ENCODE measurements at places on chromosomes 6 and 20.

- DNase-seq: no peak
Measured at GRCh38 chr6:99216959-99217358, 132.5 kb downstream of the FAXC start.

DNA sequence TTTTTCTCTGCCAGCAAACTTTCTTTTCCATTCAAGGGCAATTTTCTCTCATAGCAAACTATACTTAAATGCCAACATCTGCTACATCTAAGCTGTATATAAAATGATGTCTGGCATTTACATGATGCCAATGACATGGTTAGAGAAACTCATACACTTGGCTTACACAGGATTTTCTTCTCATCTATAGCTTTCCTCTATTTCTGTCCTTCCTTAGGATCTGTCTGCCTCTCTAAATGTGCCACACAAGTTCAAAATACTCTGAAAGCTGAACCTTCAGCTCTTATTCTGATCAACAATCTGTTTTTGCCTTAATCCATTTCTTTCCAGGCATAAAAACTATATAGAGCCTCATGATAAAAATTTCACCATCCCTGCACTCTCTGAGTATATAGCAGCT lies 290.9 kb upstream of the RNF217 start:
- DNase-seq: no peak

- peak; percentile 22 for DNase-seq
Measured at GRCh38 chr6:100088009-100088408, 94.0 kb upstream of the MCHR2 start.

DNA sequence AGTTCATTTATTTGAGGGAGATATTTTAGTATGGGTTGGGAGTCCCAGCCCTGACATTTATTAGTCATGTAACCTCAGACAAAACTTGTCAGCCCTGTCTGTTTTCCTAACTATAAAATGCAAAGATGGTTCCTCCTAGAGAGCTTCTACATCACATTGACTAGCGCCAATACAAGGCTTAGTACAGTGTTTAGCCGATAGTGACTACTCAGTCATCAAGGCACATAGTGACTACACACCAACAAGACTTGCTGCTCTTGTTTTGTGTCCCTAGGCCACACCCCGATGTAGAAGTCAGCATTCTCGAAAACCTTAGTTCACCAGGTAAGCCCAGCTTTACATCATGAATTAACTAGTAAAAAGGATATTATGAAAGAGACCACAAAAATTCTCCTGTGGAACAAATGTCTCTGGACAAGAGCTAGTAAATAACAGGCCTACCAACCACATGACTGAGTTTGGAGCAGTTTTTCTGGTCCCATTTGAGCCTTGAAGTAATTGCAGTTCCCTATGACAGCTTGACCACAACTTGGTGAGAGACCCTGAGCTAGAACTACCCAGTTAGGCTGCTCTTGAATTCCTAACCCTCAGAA lies 68.8 kb downstream of the PFDN4 start:
- no peak for DNase-seq

DNA sequence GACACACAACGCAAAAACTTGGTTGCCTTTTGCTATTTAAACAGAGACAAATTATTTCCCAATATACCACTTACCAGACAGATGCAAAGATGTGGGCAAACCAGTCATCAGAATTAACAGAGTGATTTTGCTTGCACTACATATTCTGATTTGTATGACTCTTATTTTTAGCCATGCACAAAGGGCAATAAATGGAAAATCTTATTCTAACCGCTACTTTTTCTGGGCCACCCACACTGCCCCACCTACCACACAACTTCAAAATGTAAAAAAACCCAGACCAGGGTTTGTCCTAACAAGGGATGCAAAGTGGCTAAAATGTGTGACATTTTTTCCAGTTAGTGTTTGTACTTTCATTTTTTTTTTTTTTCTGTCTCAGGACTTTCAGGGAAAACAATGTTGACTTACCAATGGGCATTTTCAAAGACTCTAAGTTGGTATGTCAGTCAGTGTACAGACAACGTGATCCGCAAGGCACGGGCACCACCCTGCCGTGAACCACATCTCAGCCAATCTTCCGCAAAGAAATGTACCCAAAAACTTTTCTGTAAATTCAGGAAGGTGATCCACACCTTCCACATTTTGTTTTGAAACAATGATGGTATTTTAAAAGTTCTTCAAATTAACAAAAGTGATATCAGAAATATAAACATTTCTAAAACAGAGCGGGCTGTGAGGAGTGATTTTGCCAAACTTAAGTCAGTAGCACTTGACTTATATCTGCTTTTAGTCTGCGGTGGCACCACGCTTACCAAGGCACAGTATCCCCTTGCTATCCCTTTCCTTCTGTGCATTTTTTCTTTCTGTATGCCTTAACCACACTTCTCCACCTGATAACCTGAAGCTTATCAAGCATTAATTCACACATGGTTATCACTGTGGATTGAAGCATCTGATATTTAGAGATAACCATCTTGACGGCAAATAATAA lies 185.6 kb downstream of the GJA10 start:
- no peak for DNase-seq

DNA sequence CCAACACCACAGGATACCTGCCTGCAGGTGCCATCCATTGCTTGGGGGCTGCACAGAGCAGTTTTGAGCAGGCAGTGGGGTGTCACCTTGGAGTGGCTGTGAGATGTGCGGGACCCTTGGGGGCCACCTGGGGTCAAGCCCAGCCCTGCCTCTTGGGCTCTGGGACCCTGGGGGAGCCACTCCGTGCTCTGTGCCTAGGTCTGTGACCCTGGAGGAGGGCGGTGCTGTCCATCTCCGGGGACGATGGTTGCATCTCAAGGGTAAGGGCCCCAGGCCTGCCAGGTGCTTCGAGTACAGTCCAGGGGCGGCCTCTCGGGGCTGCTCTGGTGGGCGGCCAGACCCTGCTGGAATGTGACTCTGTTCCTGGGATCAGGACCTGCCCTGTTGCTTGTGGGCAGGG lies 8.7 kb upstream of the GATA5 start:
- DNase-seq: no peak

DNA sequence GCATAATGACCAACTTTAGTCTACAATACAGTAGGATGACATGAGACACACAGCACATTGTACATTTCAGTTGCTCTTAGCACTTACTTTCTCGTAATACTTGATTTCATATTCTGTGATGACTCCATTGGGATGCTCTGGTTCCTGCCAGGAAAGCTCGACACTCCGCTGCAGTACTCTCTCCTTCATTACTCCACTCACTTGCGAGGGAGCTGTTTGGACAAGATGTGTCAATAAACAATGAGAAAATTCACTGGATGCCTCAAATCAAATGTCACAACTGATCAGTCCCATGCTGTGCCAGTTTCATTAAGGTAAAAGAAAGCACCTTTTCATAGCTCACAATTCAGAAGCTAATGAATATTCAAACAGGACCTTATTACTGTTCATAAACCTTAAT lies 147.1 kb downstream of the EPHA7 start:
- DNase-seq: no peak

- DNase-seq: no peak
Measured at GRCh38 chr6:37809197-37809543, 10.4 kb upstream of the ZFAND3 start.

DNA sequence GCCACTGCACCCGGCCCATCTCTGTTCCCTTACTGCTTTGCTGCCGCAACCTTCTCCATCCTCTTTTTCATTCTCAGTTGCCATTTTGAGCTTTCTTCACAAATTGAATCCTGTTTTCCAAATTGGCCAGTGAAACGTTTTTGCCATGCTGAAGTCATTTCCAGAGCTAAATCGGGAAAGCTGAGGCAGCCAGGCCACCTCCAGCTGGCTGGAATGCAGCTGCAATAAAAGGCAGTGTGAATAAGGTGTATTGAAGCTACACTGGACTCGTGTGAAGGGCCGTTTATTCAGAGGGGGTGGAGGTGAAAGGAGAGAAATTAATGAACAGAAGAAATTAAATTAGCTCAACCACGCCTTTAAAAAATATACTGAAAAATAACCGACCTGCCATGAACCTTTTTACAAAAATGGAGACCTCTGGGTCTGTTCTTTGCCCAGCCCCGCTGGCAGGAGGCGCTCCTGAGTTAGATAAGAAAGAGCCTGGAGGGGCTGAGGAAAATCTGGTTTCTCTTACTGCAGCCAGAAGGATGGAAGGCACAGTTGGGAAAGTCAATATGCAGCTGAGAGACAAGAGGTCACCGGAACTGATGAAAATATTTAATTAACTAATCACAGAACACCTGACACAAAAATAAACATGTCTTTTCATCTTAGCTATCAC lies 283.9 kb downstream of the FOXC1 start:
- DNase-seq: no peak

DNA sequence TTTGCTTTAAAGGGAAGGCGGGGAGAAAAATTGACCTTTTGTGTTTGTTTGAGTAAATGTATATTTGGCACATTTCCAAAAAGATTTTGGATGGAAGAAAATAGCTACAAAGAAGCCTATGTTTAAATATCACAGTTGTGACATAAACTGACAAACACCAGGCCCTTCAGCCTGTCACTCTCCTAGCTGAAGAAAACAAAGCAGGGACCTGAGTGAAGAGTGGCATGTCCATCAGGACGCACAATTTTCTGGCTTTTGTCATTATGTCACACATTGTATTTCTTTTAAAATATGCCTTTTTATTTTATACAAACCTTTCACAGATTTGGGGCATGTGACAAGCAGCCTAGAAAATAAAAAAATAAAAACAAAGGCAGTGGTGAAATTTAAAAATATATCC lies 241.2 kb downstream of the OGFRL1 start:
- DNase-seq: no peak

DNA sequence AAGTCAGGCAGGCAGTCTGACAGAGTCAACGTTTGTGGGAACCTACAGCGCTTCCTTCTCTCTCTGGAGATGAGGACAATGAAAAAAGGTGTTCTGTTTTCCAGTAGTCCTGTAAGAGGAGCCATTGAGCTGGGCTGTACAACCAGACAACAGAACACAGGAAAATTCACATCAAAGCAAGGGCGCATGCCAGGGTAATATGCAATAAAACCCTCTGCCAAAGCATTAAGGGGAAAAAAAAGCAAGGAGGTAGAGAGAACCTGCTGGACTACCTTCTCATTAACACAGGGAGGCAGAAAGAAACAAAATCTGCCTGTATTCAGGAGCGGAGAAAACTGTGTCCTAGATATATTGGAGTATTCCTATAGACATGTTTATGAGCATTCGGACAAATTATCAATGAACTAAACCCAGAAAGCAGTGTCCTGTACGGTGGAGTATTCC lies 1.3 kb downstream of the RNF24 start:
- peak; percentile 68 for DNase-seq

- DNase-seq: no peak
Measured at GRCh38 chr20:3032624-3033023, 10.8 kb upstream of the GNRH2 start.

GRCh38 chr6:34095136-34095505 lies 50.8 kb downstream of the GRM4 start:
- no peak for DNase-seq

DNA sequence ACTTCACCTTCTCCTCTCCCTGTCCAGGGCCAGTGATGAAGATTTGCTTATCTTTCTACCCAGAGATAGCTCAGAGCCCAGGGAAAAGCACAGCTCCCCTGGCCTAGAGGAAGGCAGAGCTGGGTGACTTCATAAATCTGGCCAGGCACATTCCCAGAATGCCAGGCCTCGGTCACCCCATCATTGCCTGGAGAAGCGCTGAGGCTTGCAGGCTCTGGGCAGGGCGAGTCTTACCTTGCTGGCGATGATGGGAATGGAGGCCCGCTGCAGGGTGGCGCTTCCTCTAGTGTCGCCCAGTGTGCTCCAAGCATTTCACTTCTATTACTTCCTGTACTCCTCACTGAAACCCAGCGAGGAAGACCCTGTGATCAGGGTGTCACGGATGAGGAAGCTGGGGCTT lies 60.1 kb downstream of the DAAM2 start:
- no peak for DNase-seq

GRCh38 chr20:1666802-1667201 lies 9.2 kb upstream of the SIRPG start:
- no peak for DNase-seq

GRCh38 chr20:44613575-44613974 lies 31.2 kb downstream of the PKIG start:
- no peak for DNase-seq

GRCh38 chr6:6057442-6058053 lies 50.8 kb upstream of the NRN1 start:
- peak; percentile 35 for DNase-seq

DNA sequence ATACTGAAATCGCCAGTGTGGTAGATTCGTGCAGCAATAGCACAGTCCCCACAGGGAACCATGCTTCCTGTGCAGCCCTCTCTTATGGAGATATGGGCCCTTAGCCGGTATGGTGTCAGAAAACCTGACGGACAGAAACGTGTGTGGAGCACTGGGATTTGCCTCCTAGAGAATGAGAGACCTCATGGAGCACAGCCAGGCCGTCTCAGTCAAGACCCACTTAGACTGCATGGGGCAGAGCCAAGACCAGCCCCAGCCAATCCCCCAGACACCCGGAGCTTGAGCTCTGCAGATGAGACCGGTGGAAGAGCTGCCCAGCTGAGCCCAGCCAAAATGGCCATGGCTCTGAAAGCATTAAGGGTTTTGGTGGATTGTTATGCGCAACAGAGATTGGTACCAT lies 163.7 kb downstream of the DLL1 start:
- no peak for DNase-seq

GRCh38 chr6:167711768-167712730 lies 114.7 kb upstream of the AFDN start:
- DNase-seq: no peak

DNA sequence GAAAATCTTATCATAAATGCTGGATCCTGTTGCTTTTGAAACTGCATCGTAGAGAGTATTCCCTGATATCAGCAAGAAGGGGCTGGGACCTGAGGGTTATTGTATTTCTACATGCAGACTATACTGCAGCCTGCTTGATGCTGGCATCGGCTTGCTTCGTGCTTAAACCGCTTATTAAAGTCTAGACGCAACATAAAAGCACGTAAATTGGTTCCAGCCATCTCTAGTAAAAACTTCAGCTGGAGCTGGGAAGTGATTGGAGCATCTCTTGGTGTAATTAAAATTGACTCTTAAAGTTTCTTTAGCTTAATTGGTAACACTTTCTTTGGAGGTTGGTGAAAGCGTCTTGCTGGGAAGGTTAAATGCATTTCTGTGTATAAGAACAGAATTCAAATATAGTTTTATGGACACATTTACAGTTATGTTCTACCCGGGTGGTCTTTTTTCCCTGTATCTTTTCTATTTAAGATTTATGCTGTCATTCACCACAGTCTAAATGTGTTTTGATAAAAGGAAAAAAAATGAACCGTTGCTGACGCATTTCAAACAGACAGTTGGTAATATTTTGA lies 139.0 kb upstream of the JAG1 start:
- no peak for DNase-seq

DNA sequence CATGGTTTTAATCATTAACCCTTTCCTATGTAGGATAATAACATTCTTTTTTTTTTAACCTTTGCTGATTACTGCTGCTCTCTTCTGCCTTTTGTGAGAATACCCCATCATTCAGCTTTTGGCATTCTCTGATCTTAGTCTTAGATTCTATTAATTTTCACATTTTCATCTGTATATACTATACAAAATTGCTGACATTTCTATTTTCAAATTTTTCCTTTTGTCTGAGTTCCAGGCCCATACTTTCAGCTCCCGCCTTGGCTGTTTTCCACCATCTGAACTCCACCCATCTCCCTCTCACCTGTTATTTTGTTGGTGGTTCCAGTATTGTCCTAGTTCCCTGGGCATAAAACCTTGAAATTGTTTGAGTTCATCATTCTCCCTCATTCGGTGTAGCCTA lies 59.2 kb downstream of the PKIB start:
- DNase-seq: no peak
